Activated T-helper 1 cell treated with anti-CD3 and anti-CD28 coated beads, Interleukin-2, amount 50 U/mL, for 16 hours (primary cell): ENCODE measurements at places on chromosomes 5 and 9.

DNA sequence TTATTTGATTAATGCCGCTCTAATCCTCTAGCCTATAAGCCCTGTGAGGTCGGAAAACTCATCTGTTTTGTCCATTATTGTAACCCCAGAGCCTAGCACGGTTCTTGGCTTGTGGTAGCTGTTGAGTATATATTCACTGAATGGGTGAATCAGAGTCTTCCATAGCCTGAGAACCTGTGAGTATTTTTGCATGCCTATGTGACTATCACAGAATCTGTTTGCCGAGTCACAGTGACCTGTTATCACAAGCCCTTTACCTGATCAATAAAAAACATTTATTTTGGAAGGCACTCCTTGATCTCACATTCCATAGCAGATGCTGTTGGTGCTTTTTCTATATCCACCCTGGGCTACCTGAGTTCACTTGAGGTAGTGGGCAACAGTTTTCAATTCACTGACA, 125.0 kb upstream of the STC2 start:
- DNase-seq, result no peak

- no peak for DNase-seq
Observed at GRCh38 chr5:89878140-89879132, 531.1 kb downstream of the CETN3 start.

DNA sequence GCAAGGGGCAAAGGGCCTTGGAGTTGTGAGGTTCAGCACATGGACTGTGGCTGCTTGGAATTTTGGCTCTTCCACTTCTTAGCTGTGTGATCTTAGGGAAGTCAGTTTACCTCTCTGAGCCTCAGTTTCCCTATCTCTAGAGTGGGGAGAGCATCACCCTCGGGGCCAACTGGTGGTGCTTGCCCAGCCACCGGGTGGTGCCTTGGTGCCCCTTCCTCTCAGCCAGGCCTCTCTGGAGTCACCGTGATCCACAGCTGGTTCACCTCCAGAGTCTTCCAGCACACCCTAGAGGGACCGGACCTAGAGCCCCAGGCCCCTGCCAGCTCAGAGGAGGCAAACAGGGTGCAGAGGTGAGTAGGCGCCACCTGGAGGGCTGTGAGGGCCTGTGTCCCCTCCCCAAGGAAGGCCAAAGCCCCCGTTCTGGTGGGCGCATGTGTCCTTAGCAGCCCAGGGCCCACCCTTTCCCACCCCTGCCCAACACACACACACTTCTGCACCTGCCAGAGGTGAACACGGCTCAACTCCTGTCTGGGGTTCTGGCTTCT, 7.7 kb downstream of the ADGRD2 start:
- no peak for DNase-seq

GRCh38 chr5:105639511-105639910, 2031.2 kb downstream of the EFNA5 start:
- DNase-seq, result no peak

- no peak for DNase-seq
Observed at GRCh38 chr9:136093995-136094881, 851 bp downstream of the NACC2 start.

DNA sequence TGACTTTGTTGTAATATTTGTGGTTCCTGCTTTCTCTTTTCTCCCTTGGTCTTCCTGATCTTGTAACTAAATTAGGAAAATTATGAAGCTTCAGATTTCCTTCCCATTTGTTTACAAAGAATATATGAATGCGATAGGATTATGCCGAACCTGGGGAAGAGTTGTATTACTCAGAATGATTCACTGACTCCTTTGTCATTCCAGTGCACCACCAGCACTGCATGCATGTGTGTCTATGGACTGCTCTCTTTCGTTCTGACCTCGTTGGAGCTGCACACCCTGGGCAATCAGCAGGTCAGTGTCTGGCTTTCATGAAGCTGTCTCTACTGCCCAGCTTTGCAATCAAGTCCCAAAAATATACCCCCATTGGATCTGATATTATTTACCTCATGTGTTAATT, 25.5 kb downstream of the NUP188 start:
- no peak for DNase-seq

- no peak for DNase-seq
Observed at GRCh38 chr5:80959138-80959537, 1.0 kb upstream of the RASGRF2 start.

DNA sequence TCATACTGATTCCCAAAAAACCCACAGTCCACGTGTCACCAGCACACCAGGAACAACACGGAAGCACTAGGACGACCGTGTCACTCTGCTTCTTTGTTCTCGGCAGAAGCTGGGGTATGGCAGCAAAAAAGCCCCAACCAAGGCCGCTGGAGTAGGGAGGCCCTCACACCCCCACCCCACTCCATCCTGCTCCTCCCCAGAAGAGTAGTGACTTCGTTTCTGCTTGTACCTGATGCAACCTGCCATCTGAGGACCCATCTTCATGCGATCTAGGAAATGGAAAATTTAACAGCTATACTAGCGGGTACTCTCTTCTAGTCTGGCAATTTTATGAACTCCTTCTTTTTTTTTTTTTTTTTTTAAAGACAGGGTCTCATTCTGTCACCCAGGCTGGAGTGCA, 3.7 kb downstream of the UBAC1 start:
- no peak for DNase-seq

DNA sequence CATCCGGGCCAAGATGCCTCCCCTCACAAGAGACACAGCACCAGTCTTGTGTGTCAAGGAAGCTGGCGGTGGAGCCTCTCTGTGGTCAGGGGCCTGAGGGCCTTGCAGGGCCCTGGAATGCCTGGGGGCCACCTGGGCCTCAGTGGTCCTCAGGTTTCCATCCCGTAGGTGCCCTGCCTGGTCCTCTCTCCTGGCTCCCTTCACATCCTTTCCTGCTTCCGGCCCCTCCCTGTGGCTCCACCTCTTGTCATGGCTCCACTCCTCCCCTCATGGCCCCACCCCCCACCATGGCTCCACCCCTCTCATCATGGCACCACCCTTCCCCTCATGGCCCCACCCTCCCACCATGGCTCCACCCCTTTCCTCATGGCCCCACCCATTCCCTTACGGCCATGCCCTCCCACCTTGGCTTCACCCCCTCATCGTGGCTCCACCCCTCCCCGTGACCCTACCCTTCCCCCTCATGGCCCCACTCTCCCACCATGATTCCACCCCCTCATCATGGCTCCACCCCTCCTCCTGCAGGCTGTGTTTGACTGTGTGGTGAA, 175.8 kb downstream of the CACNA1B start:
- no peak for DNase-seq

- DNase-seq, result peak; percentile 54
Observed at GRCh38 chr9:129624168-129624759, 1.7 kb upstream of the NTMT1 start.

DNA sequence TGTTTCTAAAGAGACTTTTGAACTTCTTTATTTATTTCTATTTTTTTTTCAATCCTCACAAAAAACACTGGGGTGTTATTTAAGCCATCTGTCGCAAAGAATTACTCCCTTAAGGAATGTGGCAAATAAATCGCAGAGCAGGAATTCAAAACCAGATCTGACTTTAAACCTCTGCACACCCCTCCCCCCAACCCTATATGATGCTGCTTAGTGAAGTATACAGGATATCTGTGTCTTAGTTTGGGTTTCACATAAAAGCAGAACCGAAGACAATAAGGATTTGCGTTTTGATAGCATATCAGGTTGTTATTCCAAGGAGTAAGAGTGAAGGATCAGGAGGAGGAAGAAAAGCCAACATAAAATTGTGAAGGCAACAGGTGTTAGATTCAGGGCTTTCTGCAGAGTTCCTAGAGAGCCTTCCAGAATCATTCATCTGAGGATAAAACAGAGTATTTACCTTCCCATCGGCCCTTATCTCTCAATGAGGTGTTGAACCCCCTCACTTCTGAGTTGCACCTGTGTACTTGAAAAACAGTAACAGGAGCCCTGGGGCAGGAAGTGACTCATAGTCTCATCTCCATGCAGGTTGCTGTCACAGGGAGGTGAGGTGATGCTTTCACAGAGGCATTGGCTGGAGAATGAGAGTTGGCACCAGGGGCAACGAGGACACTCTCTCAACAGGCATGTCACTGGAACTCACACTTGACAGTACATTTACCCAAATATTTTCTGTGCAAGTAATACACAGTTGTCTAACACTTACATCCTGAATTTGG, 33.5 kb upstream of the DMRT3 start:
- no peak for DNase-seq

DNA sequence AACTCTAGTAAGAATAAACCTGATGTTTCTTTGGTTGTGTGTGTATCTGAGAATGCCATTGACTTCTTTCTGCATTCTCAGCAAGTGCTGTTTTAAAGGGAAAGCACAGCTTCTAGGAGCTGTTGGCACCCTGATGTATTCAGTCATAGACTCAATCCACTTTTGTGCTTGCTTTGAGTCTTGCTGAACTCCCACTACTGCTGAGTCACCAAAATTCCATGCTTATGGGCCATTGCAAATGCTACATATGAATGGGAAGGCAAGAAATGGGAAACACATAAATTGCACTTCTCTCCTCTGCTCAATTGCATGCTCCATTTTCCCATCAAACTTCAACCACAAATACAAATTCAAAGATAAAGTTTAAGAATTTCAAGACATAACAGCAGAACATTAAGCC, 9.8 kb upstream of the FTMT start:
- no peak for DNase-seq

- DNase-seq, result no peak
Observed at GRCh38 chr5:160516696-160517530, 95.3 kb downstream of the PTTG1 start.

- DNase-seq, result no peak
Observed at GRCh38 chr9:124359426-124359825, 55.8 kb downstream of the PSMB7 start.

DNA sequence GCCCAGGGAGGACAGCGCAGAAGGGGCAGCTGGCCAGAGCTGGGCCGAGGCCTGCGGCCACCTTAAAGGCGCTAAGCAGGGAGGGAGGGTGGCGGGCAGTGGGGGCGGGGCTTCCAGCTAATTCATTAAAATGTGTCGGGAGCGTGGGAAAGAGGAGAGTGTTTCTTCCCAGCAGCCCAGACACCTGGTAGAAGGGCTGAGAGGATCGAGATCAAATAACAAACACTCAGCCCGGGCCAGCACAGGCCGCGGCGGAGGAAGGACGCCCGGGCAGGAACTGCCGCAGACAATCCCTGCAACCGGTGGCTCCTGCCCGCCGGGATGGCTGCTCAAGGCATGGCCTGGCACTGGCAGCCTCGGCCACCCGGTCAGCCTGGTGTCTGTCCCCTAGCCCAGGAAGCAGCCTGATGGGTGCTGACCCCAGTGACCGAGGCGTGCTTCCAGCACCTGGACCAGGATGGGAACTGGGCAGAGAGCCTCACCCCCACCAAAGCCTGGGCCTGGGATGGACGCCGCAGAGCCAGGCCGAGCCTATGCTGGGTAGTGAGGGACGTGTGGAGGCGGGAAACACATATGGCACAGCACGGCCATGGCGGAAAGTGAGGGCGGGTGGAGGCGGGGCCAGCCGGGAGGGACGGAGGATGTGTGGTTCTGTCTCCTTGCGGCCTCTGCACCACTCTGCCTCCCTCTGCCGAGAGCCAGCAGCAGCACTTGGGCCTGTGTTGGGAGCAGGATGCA, 3.2 kb upstream of the NRARP start:
- DNase-seq, result peak; percentile 26

GRCh38 chr9:99222416-99223270, 561 bp downstream of the SEC61B start:
- no peak for DNase-seq

GRCh38 chr9:127720031-127720864, 4.4 kb downstream of the TTC16 start:
- DNase-seq, result no peak

DNA sequence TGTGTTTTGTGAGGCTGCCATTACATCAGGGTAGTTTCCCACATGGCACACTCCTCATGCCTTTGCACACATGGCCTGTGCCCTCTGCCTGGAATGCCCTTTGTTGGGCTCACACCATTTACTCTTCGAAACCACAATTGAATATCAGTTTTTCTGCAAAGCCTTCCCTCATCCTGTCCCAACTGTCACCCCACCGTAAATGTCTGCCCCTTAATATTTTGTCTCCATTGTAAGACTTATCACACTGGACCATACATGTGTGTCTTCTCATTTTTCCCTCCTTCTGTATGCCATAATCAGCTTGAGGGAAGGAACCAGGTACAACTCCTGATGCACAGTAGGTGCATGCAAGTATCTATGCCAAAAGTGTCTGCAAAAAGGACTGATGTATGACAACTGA, 62.7 kb upstream of the TMEM252 start:
- no peak for DNase-seq

DNA sequence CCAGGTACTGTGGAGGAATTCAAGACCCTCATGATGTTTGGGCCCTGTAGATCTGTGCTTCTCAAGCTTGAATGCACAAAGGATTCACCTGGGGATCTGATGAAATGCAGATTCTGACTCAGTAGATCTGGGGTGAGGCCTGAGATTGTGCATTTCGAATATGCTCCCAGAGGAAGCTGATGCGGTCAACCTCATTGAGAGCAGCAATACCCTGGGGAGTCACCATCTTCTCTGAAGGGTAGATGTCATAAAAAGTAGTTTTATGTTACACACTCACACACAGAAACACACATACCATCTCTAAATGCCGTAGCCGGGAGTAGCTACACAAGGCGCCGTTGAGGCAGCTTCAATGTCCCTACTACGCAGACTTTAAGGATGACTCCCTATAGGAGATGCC, 55.8 kb upstream of the CPEB4 start:
- DNase-seq, result no peak

- DNase-seq, result no peak
Observed at GRCh38 chr5:73441378-73441777, 7.2 kb downstream of the FOXD1 start.

DNA sequence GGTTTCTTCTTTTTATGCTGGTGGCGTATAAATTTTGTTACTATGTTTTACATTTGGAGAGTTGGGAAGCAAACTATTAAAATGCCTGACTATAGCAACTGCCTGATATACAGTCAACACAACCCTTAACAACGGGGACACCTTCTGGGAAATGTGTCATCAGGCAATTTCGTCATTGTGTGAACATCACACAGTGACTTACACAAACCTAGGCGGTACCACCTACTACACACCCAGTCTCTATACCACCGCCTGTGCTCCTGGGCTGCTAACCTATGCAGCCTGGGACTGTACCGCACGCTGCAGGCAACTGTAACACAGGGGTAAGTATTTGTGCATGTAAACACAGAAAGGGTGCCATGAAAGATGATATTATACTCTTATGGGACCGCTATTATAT, 1.3 kb upstream of the CDHR2 start:
- DNase-seq, result no peak

DNA sequence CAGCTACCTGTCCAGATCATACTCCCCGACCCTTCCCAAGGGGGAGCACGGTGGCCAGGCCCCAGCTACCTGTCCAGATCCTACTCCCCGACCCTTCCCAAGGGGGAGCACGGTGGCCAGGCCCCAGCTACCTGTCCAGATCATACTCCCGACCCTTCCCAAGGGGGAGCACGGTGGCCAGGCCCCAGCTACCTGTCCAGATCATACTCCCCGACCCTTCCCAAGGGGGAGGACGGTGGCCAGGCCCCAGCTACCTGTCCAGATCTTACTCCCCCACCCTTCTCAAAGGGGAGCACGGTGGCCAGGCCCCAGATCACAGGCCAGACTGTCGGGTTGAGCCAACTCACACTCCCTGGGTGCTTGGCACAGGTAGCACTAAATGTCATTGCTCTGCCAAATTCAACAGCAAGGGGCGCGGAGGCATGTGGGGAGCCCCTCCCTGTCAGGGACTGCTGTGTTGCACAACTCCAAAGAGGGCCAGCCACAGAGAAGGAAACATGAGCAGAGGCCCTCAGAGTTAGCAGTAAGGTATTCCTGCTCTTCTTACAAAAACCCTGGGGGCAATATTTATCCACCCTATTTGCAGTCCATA, 136.9 kb downstream of the OLFM1 start:
- DNase-seq, result no peak
